Stimulated activated CD8-positive, alpha-beta memory T cell treated with anti-CD3 and anti-CD28 coated beads, Interleukin-2, amount 100 ng/mL, for 1 hour (primary cell): ENCODE measurements at places on chromosomes 16 and 17.

GRCh38 chr16:30491744-30492308 is 19.3 kb downstream of the ITGAL start:
- DNase-seq = no peak

GRCh38 chr16:47928008-47928407 is 227.8 kb downstream of the ABCC12 start:
- DNase-seq = no peak

DNA sequence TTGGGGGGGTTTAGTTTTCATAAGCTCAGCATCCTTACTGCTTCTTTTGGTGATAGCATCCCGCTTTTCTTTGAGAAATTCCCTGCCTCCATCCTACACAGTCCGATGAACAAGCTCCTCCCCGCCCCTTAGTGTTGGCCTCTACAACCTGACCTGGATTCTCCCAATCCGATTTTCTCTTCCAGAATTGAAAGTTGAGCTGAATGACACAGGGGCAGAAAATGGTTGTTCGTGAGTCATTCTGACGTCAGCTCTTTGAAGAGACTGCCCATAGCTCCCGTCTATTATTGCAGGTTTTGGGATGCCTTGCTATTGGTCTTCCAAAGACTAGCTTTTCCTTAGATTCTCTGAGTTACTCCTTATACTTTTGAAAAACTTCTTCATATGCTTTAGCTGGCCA is 279.7 kb downstream of the SLC39A11 start:
- no peak for DNase-seq

DNA sequence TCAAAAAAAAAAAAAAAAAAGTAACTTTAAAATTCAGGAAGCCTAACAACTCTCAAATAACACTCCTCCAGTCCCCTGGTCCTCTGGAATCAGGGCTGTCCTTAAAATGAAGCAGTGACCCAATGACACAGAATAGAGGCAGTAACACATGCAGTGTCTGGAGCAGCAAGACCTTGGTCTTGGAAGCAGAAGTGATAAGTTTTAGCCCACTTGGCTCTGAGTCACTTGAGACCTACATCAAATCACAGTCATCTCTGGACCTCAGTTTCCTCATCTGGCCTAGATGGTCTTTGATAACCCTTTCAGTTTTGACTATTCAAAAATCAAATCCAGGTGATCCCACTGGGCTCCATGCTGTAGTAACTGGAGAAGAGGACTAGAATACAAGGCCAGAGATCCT is 39.0 kb downstream of the LYRM1 start:
- no peak for DNase-seq

DNA sequence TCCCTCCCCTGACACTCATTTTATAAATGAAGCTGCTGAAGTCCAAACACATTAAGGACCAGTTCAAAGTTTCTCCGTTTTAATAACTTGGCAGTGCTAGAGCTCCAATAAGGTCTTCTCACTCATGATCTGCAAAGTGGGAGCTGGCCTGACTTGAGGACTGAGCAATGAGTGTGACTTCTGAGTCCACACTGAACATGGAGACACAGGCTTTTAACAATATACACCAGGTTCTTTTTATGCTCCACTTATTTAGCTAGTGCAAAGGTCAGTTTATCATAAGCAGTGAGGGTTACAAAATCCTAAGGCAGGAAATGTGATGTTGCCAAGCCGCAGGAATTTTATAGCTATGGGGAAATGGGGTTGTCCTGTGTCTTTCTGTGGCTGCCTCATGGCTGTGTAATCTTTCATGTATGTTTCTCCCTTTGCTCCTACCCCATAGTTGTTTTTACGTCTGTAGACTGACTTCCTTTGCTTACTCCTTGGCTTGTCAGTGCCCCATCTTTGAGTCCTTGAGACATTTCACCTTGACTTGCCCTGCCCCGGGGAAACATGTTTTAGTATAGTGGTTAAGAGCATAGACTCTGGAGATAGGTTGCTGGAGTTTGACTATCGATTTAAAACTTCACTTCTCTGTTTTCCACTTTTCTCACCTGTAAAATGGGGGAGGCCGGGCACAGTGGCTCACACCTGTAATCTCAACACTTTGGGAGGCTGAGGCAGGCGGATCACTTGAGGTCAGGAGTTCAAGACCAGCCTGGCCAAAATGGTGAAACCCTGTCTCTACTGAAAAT is 12.2 kb upstream of the MMD start:
- DNase-seq = no peak
